HFFc6 (cell line): ENCODE measurements at places on chromosomes 16 and 17.

DNA sequence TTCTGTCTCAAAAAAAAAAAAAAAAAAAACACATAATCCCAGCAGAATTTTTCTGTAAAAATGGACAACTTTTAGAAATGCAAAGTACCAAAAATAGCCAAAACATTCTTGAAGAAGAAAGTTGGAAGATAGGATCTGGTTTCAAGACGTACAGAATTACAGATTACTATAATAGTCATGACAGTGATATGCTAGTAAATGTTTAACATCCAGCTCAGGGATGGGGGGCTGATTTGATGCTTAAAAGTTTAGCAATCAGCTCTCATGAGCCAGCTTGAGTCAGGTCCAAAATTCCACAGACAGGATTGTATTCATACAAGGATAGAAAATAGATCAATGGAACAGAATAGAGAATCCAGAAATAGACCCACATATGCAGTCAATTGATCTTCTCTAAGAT, 100.5 kb downstream of the CYB561 start:
- peak; percentile 82 for DNase-seq

- DNase-seq = no peak
Observed at GRCh38 chr17:44840274-44840673, 7.4 kb upstream of the HIGD1B start.

DNA sequence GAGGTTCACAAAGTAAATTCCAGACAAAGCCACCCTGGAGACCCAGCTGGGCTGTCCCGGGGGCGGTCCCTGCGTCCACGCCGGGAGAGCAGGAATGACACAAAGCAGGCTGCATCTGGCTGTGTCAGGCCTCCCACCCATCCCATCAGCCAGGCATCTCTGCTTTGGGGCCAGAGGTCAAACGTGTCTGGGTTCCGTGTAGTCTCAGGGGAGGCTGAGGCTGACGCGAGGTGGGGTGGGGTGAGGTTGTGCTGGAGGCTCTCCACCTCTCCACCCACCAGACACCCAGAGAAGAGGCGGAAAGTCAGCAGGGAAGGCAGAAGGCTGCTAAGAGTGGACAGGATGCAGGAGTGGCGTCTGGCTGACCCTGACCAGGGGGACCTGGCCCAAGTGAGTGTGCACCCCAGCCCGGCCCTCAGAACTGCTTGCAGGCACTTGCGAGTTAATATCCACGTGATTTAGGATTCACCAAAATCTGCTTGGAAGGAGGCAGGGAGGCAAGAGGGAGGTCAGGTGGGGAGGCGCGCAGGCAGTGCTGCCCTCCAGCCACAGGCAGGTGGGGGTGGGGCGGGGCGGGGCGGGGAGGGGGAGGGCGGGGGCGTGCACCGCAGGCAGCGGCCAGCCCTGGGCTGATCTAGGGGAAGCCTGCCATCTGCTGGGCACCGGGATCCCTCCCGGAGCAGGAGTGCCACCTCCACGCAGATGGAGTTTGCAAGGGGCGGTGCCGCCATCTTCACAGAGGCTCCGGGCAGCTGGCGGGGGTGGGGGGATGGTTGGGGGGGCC, 44.3 kb downstream of the TBC1D16 start:
- peak; percentile 72 for DNase-seq

- DNase-seq = no peak
Observed at GRCh38 chr17:68782789-68783188, 172.4 kb downstream of the ABCA8 start.

DNA sequence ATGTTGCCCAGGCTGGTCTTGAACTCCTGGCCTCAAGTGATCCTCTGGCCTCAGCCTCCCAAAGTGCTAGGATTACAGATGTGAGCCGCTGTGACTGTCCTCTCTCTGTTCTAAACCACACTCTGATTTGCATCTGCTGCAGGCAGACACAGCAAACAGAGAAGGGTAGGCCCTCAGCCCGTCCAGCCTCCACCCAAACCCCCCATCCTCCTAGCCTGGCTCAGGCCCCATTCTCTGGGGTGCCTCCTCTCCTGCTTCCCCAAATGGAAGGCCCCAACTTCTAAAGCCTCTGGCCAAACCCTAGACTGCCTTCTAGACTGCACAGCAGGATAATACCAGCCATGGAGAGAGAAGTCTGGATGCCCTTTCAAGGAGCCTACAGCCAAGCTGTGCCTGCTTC, 4.1 kb upstream of the GFAP start:
- no peak for DNase-seq

DNA sequence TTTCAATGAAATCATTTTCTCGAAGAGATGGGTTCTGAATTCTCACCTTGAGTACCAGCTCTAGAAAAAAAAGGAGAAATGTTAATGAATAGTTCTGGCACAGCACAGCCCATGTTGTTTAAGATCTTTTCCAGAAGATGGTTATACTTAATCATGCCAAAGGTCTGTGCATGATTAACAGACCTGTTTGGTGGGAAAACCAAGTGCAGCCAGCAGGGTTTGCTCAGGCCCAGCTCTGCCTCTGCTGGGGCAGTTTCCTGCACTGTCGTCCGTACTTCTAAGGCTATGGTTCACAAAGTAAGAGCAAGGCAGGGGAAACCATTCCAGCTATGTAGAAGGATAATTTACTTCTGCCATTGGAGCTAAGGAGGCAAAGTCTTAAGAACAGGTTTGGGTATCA, 10.7 kb downstream of the ANKRD40 start:
- DNase-seq = no peak

DNA sequence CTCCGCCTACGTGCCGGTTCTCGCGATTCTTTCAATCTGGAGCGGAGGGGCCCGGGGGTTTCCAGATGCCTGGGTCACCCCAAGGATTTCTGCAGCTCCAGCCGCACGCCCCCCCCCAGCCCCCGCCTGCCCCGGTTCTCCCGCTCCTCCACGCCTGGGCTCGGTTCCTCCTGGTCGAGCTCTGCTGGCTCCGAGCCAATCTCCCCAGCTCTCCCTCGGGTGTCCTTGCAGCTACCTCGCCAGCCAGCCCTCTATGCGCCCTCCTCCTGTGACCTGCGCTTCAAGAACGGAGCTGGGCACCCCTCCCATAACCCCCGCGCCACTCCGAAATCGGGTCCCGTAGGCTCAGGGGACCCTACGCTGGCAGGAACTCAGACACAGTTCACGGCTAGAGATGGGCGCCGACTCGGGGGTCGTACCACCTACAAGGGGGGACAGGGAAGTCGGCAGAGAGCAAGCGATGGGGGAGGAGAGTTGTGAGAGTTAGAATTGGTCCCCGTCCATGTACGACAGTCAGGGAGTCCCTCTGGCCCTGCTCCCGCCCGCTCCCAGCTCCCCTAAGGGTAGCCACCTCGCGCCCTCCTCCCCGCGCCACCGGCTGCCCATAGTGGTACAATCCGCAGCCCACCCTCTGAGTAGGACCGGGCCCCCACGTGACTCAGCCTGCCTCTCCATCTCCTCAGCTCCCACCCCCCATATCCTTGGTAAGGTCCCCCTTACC, 961 bp downstream of the FGF11 start:
- no peak for DNase-seq

GRCh38 chr17:2084766-2085647, 30.1 kb downstream of the HIC1 start:
- peak; percentile 79 for DNase-seq

- DNase-seq = no peak
Observed at GRCh38 chr17:46968224-46968834, 10.7 kb downstream of the RPRML start.
